ENCODE measurements at places on chromosomes 12 and 14.

- no peak for DNase-seq
Measured at GRCh38 chr14:20774258-20774824, 6.1 kb downstream of the EDDM3B start.

- DNase-seq: no peak
Measured at GRCh38 chr12:126791122-126791521, 1475.8 kb upstream of the TMEM132C start.

- DNase-seq: no peak
Measured at GRCh38 chr14:76516884-76517283, 140.9 kb downstream of the ESRRB start.

- DNase-seq: no peak
Measured at GRCh38 chr12:53862831-53863230, 75.8 kb upstream of the HOXC13 start.

DNA sequence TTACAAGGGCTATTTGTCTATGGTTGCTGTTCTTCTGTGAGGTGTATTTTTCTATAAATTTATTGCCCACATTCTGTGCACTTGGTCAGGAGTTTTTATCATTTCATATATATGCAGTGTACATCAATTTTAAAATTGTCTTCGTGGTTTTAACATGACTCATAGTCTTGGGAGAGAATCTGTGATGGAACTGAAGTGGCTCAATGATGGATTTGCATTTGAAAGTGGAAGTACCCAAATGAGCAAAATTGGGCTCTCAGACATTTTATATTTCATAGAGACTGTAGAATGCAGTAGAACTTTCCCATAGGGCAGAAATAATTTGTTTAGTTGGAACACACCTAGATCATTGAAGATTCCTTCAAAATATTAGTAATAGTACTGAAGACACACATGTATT is 1.9 kb upstream of the SCFD1 start:
- DNase-seq: no peak

- no peak for DNase-seq
Measured at GRCh38 chr12:81245458-81245857, 167.6 kb downstream of the ACSS3 start.

DNA sequence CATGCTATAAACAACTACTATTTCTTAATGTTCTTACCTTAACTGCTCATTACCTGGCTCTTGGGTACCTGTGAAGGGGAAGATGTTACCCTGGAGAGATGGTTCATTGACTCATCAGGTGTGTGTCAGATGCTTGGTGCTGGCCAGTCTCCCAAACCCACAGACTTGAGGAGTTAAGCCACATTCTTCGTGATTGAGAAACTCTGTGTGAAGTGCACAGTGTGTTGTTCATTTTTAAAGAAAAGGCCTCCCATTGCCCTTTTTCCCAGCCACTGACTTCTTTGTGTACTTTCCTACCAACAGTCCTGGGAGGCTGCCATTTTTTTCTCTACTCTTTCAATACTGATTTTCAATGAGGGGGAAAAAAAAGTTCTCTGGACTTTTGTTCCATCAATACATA is 3.2 kb downstream of the MGST1 start:
- DNase-seq: peak; percentile 22

DNA sequence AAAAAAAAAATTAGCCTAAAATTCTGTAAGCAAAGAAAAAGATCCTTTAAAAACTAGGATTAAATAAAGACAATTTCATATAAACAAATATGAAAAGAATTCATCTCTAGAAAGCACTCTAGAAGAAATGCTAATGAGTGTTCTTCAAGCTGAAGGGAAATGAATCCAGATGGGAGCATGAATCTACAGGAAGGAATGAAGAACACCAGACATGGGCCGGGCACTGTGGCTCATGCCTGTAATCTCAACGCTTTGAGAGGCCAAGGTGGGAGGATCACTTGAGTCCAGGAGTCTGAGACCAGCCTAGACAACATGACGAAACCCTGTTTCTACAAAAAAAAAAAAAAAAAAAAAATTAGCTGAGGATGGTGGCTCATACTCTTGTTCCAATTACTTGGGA is 297.2 kb downstream of the FBXL14 start:
- DNase-seq: no peak

GRCh38 chr14:79740066-79740601 is 471.2 kb downstream of the DIO2 start:
- no peak for DNase-seq

DNA sequence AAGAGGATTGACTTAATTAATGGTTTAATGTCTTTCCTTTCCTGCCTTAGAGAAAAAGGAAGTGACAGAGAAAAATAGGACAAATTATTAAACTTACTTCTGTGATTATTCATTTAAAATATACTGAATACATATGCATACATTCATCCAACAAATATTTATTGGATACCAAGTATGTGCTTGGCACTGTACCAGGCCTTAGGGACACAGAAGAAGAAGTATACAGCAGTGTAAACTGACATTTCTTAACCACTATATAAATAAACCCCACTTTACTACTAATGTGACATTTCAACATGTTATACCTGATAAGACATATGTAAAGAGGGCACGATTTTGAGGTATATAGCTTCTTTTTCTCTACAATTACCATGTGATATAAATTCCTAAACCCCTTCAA is 53.6 kb downstream of the ERO1A start:
- no peak for DNase-seq

DNA sequence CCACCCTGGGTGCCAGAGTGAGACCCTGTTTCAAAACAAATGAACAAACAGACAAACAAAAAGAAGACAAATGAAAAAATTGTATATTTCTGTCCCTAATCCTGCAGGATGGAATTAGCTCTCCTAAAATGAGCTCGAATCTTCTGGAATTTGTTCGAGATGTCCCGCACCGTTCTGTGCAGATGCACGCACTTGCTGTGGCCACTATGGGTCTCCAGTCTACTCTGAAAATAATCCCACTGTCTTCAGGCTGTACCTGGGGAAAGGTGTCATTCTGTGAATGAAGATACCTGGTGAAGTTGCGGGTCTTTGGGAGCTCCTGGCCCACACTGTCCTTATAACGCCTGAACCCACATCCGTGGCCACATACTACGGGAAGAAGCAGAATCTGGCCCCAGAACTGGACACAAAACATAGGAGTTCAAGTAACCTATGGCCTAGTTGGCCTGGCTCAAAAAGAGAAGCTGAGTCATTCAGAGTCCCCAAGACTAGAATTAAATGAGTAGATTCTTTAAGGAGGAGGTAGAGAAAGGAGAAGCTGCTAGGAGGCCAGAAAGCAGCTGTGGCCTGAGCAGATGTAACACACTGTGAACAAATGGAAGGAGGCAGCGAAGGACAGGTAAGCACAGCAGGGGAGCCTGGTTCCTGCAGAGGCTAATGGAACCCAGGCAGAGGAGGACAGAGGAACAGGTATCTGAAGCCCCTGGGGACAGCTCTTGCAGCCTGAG is 108.6 kb downstream of the FOXN3 start:
- no peak for DNase-seq

DNA sequence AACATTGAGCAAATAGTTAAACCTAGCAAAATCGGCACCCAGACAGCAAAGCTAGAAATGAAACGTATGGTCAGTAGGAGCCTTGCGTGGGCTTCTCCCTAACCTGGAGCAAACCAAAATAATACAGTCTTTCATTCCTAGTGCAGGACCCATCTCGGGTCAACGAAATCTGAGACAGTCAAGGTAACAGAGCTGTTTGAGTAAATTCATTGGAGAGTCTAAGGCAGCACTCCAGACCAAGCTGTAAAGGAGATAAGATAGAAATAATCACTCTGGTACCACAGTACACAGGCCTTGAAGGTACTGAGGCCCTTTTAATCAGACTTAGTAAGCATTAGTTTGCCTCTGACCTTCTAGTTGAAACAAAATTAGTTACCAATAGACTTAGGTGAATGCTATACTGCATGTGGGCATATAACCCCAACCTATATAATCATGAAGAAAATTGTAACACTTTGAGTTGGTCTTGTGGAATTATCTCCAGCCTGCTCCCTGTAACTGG is 54.4 kb upstream of the BICD1 start:
- no peak for DNase-seq

DNA sequence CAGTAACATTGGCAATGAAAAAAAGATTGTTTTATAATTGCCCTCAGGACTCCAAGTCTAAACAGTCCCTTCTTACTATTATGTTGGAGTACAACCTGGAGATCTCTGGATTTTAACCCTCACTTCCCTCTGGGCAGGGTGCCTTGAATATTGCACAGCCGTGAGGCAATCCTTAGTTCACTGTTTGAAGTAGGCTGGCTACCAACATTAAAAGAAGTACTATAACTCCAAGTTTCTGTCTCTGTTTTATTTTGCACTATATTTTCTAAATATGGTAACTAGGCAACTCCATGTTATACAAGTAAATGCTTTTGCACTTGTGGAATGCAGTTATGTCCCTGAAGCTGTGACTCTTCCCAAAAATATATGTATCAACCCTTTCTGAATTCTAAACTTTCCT is 490.7 kb downstream of the EGLN3 start:
- DNase-seq: no peak

- DNase-seq: no peak
Measured at GRCh38 chr14:104332634-104333270, 194.4 kb downstream of the KIF26A start.

DNA sequence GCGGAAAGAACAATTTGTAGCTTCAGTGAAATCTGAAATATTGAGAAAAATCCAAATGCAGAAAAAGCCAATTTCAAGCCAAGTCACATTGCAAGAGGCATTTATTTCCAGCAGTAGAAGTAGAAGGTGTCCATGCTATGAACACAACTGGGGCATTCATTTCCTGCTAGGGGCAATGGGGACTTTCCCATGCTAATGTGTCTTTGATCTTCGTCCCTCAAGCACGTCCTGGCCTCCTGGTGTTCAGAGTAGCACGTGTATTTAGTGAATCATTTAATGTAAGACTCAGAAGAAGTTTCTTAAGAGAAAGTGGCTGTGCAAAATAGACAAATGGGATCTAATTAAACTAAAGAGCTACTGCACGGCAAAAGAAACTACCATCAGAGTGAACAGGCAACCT is 267.9 kb downstream of the TMEM132C start:
- DNase-seq: no peak

- no peak for DNase-seq
Measured at GRCh38 chr12:132393245-132393795, 63.9 kb upstream of the GALNT9 start.

GRCh38 chr14:92400579-92401444 is 77.8 kb downstream of the SLC24A4 start:
- DNase-seq: no peak

GRCh38 chr12:9870286-9870866 is 1.2 kb upstream of the CLEC2B start:
- no peak for DNase-seq

DNA sequence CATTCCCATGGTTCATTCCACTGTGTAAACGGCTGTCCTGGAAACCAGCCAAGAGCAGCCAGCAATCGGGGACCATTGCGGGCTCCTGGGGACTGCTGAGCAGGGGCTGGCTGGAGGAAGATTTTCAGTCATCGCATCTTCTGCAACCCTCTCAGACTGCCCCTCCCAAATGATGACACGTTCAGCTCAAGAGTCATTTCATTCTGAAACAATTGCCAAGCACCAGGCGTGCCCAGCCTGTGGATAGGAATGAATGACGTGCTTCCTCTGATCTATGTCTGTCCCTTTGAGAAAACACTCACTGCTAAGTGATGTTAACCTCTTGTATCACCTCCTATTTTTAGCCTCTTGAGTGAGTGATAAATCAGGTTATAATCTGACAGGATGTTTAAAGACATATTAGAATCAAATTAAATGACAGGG is 62.0 kb downstream of the NDUFA12 start:
- DNase-seq: peak; percentile 5

DNA sequence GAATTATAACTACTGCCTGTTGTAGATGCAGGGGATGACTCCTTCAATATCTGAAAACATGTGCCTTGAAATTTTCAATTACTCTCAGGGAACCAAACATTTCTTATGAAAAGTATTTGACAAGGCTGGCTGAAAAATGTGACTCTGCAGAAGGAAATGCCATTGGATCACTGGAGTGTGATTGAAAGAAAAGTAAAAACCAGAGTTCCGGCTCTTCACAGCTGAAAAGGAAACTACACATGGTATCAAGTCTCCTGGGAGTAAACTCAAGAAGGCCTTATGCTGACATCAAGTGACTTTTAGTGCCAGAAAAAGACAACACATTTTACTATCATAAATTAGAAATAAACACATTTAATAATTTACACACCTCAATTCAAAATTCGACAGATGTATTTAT is 693.0 kb downstream of the LRFN5 start:
- DNase-seq: no peak

DNA sequence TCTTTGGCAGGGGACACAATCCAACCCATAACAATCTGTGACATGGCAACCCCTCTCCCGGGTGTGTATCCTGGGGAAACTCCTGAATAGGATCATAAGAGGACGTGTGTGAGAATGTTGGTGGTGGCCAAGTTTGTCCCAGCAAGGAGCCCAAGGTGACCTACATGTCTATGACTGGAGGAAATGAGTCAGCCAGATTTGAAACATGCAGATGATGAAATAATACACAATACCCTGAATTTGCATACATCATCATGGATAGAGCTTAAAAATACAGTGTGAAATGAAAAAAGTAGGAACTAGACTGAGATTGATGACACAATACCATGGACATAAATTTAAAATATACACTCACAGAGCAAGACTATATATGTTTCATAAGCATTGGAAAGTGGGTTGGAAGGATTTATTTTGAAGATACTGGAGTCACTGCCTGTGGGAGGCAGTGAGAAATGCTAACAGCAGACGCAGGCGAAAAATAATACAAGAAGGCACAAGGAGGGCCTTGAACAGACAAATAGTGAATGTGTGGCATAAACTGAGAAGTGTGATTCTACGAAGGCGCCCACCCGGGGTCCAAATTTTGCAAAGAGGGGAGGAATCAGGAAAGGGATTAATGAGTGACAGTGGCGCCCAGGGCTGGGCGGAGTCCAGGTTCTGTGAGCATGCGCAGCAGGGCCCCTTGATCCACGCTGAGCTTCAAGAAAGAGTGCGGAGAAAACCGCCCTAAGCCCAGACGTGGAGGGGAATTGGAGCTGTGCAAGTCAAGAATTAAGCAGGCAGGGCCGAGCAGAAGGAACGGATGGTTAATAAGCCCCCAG is 7.0 kb upstream of the MAP1LC3B2 start:
- no peak for DNase-seq

DNA sequence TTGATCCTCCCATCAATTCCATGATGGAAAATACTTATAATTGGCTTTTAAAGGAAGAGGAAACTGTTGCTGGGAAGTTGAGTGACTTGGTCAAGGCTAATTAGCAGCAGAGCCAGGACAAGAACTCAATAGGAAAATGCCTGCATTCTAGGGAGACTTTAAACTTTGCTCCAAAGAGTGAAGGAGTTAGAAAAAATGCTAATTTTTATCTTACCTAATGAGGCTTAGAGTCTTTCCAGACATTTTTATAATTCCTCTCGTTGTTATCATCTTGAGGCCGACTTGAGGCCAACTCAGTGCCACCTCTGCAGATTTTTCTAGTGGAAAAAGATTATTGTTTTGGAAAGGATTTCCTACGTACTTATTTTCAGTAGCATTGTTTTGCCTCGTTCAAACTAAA is 344.6 kb downstream of the ETNK1 start:
- no peak for DNase-seq

All from hypothalamus (tissue), 51 donors.